ENCODE measurements at places on chromosomes 1 and 21.

GRCh38 chr21:27694667-27695066 is 727.8 kb upstream of the ADAMTS5 start:
- no peak for DNase-seq

DNA sequence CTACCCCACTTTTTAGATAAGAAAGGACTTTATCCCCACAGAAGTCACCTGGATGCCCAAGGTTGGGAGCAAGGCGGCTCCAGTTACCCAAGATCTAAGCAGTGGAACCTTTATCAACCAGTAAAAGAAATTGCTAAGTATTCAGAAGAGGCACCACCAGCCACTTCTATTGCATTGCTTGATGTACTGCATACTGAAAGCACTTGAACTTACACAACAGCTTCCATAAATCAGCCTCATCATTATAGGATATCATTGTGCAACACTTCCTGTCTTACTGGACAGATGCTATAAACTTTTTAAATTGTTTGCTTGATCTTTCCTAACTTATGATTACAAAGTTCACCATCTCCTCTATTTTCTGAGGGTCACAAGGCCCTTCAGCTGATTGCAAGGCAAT is 642.7 kb upstream of the CXADR start:
- peak; percentile 72 for DNase-seq

DNA sequence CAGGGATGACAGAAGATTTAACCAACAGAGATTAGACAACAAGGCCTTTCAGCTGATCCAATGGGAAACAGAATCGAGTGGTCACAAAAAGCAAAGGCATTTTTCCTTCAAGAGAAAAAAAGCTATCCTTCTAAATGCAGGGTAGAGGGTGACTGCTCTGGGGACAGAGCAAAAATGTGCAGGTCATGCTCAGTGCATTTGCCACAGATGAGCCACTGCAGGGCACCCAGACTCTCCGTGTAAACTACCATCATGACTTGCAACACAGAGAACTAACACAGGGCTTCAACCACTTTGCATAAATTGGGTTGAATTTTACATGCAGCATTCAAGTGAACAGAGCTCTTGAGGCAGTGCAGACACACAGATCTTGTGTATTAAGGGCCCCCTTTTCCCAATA is 56.8 kb downstream of the PRKAB2 start:
- no peak for DNase-seq

DNA sequence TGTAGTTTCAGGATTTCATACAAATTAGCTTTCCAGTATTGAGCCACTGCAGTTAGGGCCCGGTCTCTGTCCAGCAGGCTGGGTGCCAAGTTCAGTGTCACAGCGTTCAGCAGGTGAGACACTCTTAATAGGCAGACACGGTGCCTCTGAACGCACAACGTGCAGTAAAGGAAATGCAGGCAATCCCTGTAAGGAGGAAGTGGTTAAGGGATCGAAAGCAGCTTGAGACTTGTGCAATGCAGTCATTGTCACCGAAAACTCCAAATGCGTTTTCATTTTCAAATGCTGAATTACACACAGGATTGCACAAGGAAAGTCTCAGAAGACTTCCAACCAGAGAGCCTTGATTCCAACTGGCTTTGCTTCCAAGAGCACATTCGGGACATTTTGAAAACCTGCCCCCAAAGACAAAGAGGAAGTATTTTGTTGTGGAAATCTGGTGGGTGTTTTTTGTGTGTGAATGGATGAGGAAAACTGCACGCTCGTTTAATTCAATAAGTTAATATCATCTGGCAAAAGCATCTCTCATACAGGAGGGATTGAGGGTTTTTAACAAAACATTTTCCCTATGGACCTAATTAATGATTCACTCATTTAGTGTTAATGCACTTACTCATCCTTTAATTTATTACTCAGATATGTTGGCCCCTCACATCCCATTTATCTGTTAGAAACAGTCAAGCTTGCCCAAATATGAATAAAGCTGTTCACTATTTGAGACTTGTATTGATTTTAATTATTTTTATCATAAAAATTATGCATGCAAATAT is 61.6 kb downstream of the PTGS2 start:
- DNase-seq: peak; percentile 86

DNA sequence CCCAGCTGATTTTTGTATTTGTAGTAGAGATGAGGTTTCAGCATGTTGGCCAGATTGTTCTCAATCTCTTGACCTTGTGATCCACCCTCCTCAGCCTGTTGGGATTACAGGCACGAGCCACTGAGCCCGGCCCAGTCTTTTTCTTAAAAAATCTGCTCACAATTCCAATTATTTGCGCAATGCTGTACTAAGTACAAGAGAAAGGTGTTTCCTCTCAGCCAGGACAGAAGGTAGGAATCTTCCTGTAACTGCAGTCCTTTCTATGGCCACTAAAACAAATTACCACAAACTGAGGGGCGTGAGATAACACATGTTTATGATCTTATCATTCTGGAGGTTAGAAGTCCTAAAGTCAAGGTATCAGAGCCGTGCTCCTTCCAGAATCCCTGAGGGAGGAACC is 6.9 kb upstream of the CBR3 start:
- DNase-seq: no peak

- DNase-seq: no peak
Observed at GRCh38 chr1:246278371-246278770, 228.7 kb downstream of the SMYD3 start.

DNA sequence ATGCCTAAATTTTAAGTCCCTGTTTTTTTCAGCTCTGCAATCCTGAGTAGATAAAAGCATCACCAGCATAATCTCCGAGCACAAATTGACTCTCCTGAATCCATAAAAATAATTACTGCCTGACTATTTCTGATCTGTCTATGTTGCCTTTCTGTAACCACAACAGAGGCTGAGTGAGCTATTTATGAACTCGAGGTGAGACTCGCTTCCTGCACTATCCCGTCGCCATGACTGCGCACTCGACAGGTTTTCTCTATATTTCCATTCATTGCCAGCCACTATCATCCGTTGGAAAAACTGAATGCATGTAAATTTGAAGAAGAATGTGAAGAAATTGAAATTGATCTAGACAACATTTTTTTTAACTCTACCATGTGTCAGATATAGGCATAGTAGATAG is 897.2 kb downstream of the ADGRL2 start:
- no peak for DNase-seq

GRCh38 chr1:205470131-205470530 is 14.3 kb upstream of the BLACAT1 start:
- DNase-seq: no peak

- DNase-seq: no peak
Observed at GRCh38 chr1:194950584-194950983, 1657.7 kb downstream of the KCNT2 start.

GRCh38 chr1:245310571-245311531 is 156.1 kb downstream of the KIF26B start:
- no peak for DNase-seq
